ENCODE measurements at places on chromosomes 7 and 10. TPM values are rescaled to one million over a fixed set of nuclear protein-coding genes. Genes with fewer than 3 reads are reported as not detected.

DNA sequence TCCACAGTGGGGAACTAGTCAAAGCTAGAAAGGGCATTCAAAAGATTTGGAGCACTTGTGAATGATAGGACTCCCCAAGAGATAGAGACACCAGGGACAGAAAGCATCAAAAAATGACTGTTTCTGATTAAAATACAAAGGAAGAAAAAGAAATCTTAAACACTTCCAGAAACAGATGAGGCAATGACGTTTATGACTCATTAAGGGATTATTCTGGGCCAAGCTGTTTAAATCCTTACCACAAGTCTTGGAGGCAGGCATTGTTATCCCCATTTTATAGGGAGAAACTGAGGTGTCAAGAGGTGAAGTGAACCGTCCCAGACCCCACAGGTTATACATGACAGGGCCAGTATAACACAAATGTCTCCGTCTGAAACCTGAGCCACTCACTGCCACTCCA is 68.3 kb upstream of the AMPH start:
- DNase-seq: no peak

- DNase-seq: no peak
Measured at GRCh38 chr7:102889851-102890250, 22.9 kb upstream of the LRRC17 start.

GRCh38 chr7:106015381-106016218 is 52.5 kb downstream of the CDHR3 start:
- DNase-seq: no peak

DNA sequence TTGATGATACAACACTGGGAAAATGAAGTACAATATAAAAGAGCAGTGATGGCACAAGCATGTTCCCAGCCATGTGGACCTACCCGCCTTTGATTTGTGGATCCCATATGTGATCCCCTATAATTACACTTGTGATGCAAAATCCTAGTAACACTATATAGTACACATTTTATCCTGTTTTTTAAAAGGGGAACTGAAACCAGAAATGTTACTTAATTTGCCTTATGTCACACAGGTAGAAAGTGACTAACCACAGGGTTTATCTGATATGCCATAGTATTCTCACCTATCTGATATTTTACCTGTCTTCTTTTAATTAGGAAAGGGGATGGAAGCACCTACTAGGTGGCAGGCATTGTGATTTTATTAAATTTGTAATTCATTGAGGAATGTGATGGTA is 35.0 kb downstream of the ARMC3 start:
- DNase-seq: no peak

- DNase-seq: no peak
Measured at GRCh38 chr7:11343818-11344413, 370.2 kb downstream of the PHF14 start.

DNA sequence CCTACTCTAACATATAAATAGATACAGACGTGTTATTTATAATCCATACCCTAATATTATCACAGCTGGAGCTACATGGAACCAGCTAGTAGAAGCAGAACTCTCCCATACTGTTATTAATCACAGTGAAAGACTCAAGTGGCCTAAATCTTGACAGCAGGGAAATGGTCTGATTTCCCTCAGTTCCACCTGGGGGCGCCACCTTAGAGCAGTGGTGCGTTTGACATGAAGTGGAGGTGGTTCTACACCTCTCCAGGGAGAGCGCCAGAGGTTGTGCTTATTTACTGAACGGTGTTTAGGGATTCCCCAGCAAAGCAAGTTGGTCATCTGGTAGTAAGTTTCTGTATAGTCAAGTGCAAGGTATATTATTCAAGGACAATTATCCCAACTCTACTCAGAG is 17.6 kb downstream of the DNTT start:
- DNase-seq: no peak

GRCh38 chr7:33145156-33145555 is 15.8 kb downstream of the BBS9 start:
- no peak for DNase-seq

DNA sequence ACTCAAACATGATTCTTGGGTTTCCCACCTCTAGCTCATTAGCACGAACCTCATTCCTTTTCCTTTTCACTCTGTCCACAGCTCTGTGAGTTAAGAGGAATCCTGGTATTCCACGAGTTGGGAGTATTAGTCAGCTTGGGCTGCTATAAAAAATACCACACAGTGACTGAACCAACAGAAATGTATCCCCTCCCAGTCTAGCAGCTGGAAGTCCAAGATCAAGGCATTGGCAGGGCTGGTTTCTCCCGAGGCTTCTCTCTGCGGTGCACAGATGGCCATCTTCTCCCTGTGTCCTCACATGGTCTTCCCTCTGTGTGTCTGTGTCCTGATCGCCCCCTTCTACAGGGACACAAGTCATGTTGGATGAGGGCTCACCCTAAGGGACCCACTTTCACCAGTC is 261.6 kb downstream of the TNS3 start:
- DNase-seq: no peak

DNA sequence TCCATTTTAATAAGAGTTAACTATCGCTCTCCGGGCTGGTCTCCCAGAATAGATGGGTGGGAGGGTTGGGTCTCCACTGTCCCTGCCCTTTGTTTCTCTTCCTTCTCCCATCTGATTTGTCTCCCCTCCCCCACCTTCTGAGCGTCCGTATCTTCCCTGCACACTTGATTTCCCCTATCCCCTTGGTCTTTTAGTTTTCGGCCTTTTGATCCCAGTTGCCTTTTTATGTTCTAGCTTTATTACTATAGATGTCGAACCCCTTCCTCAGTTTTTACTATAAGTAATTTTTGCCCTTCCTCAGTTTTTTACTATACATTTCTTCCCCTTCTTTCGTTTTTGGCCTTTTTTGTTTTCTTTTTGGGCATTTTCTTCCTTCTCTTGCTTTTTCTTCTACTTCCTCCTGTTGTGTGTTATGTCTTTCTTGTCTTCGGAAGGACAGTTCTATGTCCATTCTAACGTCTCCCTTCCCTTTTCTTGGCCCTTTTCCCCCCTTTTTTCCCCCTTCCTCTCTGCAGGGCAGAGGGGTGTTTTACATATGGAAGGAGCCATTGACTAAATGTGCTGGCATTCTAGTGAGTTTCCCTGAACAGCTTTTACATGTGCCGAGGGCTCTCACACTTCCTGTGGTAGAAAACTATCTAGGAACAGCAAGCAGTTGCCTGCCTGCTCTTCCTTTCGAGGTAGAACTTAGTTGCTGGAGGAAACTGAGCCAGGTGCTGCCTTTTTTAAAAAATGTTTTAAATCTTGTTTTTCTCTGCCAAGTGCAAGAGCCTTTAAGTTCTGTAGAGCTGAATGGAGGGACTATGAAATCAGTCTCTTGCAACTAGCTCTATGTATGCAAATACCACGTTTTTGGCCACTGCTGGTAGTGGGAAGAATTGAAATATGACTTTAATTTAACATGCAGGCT is 2.8 kb downstream of the TET1 start:
- DNase-seq: no peak

DNA sequence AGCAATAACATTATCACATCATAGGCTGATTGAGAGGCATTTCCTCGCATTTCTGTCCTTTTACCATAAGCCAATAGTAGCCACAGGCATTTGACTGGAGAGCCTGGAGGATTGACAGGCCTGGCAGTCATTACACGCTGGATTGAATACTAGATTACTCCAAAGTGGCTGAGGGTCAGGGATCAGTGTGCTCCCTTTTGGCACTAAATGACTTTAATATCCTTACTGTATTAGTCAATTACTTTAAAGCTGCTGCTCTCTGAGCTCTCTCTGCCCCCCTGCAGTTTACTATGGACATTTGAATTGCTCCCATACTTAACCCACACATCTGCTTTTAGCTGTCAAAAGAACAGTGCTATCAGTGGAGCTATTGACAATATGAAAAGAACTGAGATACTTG is 302.0 kb downstream of the TFEC start:
- DNase-seq: no peak

DNA sequence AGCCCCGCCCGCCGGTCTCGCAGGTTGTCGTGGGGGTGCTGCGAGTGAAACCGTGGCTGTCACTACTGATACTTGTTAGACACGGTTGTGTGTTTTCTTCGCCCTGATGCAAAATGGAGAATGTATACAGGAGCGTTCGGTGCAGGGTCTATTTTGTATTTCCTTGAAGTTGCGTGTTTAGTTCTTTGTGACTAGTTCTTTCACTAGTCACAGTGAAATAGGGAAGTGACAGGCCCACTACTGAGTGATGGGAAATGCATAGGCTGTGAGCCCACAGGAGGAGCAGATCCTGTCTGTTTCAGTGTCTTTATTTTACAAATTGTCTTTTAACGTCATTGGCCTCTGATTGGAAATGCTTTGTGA is 675 bp downstream of the ABRAXAS2 start:
- DNase-seq: no peak

- DNase-seq: no peak
Measured at GRCh38 chr7:142138996-142139395, 27.5 kb downstream of the MGAM2 start.

- no peak for DNase-seq
Measured at GRCh38 chr10:649445-649797, 40.0 kb downstream of the DIP2C start.

GRCh38 chr7:77217474-77218185 is 18.0 kb upstream of the FGL2 start:
- DNase-seq: no peak

DNA sequence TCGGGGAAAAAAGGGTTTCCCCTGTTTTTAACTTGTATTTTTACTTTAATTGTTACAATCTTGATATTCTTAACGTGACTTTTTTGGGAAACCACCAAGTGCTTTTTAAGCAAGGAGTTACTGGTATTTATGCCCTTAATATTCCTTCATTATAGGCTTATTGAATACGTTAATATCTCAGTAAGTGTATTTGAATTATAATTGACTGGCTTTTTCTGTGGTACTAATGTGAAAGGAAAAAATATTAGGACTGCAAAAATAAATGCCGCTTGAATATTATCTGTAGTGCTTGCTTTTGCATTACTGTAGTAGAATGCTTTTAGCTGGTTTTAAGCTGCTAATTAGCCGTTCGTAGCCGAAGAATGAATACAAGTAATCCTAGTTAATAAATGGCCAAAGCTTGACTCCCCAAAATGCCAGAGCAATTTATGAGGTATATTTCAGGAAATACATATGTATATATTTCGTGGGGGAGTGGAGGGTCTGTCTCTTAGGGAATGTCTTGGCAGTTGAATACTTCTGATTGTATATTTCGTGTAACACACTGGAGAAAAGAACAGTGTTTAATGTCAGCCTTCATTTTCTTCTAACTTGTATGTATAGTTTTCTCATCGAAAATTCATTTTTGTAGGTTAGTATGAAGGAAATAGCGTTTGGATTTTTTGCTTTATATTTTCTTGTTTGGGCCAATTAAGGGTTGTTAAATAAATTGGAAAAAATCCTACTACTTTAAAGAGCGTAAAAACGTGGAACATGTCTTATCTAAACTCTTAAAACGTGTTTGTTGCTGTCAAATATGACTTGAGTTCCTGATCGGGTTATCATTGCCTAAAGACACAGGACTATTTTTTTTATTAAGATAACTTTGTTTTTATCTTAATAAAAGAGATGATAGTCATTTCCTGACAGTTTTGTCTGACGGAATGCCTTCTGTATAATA is 1.5 kb downstream of the PDCD4 start:
- DNase-seq: no peak

DNA sequence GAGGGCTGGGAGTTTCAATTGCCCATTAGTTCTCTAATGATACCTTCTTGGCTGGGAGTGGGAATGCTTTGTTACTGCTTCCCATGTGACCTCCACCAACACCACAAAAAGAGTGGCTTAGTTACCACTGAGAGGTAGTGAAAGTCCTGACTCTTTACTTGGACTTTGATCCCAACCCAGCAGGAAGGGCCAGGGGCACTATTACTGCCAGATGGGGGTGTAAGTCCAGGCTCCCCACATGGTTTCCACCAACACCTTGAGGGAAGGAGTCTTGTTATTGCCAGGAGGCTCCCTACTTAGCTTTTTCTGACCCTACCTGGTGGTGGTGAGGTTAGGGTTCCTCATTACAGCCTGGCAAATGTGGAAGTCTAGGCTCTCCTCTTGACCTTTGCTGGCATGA is 11.4 kb downstream of the GGCT start:
- peak; percentile 30 for DNase-seq

DNA sequence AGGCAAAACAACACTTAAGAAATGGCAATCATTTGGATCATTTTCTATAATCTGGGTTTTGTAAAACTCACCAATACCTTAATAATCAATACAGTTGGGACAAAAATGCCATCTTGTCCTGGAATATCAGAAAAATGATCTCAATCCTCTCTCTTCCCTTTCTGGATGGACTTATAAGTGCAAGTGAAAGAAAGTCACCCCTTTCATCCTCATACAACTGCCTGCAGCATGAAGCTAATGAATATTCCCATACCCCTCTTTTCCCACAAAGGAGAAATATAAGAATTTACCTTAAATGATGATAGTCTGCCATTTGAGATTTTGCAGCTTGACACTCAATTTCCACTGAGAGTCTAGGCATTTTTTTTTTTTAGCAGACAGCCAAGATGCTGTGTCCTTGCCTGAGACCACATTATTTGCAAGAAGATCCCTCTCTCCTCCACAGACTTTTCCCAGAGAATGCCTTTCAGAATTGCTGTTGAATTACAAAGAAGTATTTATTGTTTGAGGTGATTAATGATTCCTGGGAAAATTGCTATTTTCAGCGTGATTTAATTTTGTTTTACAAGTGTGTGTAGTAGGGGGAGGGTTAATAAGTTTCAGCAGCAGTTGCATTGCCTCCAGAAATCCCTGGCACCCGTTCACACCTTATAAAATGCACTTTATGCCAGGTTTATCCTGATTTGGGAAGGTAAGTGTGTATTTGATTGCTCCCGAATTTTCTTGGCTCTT is 3.8 kb downstream of the HOXA4 start:
- DNase-seq: no peak

- DNase-seq: no peak
Measured at GRCh38 chr10:105840288-105840770, 1199.2 kb downstream of the SORCS3 start.

DNA sequence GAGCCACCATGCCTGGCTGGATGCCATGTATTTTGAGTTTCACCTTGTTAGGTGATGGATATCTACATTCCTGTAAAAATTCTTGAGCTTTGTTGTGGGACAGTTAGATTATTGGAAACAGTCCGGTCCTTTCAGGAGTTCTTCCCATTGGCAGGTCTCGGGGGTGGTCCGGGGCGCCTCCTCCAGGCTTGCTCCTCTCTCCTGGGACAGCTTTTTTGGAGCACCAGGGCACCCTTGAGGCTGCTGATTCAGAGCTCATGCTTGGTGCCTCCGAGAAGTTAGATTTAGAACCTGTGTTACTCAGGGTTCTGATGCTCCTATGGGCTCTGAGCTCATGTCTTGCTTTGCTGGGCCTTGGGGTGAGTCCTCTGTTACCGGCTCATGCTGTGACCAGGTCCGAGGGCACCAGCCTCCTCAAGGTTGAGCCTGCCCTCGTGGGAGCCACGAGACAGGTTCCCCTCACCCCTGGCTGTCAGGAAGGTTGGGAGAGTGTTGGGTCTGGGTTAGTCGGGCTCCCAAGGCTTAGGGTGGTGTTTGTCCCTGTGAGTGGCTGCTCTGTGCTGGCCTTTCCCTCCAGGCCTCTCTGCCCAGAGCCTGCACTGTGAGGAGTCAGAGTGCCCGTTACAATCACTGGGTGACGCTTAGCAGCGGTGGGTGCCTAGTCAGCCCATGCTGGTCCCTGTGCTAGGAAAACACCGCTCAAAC is 6.0 kb downstream of the SPRN start:
- DNase-seq: peak; percentile 81

Gene DDX50
- total RNA-seq: 37.6 TPM

Gene CHST3
- 40.9 TPM for total RNA-seq

Gene ACBD7
- 0.86 TPM for total RNA-seq

Gene PRLHR
- total RNA-seq: not detected
